ENCODE measurements at places on chromosomes 11 and 22. TPM values are rescaled to one million over a fixed set of nuclear protein-coding genes. Genes with fewer than 3 reads are reported as not detected.

BATF2 gene
- 3.2 TPM for total RNA-seq

PHOX2A gene
- total RNA-seq = 1.6 TPM

SMTN gene
- total RNA-seq = 32.8 TPM

OR2AT4 gene
- not detected for total RNA-seq

C11orf87 gene
- 0.23 TPM for total RNA-seq

ANKK1 gene
- 0.15 TPM for total RNA-seq

SPON1 gene
- total RNA-seq = 4.1 TPM

AHNAK gene
- total RNA-seq = 11.5 TPM

CFAP300 gene
- 2.2 TPM for total RNA-seq

VPREB3 gene
- 0.81 TPM for total RNA-seq

IRAG1 gene
- total RNA-seq = 3.9 TPM
